Stimulated activated CD8-positive, alpha-beta memory T cell treated with anti-CD3 and anti-CD28 coated beads, Interleukin-7, amount 100 ng/mL, for 24 hours (primary cell): ENCODE measurements at places on chromosomes 6 and 20.
A peak's percentile ranks its signal among the peaks of the same experiment; 100 is the strongest.

- DNase-seq, result no peak
These were observed 25.9 kb downstream of the NEDD9 start for GRCh38 chr6:11206576-11206975.

DNA sequence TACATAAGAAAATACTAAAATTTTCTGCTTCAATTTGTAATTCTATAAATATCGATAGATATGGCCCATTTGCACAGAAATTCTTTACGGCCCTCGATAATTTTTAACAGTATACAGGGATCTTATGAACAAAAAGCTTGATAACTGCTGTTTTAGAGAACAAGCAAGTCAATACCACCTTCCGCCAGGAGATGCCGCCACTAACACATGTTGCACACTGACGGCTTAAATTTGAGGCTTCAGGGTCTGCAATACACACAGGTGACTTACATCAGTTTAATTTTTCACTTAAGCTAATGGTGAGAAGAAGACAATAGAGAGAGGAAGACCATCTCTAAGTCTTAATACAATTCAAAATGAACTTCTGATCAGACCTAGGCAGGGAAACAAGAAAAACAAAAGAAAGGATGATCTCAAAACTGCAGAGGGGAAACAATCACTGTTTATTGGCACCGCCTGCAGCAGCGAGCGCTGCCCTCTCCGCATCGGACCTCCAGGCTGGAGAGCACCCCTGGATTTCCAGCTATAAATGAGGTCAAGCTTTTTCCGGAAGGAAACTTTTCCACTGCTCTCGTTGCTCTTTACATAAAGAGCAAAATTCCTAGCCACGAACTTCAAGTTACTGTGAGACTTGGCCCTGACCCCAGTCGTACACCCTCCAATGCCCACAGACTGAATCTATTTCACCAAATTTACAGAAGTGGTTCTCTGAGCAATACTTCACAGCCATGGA, 53.9 kb downstream of the OTOR start:
- DNase-seq, result peak; percentile 38

- DNase-seq, result no peak
These were observed 22.7 kb downstream of the PRDM13 start for GRCh38 chr6:99629293-99629692.

- DNase-seq, result no peak
These were observed 27.2 kb downstream of the CMTR1 start for GRCh38 chr6:37459981-37460800.

GRCh38 chr6:3085074-3085473, 16.8 kb downstream of the RIPK1 start:
- DNase-seq, result no peak
